Fibroblast of the aortic adventitia (primary cell): ENCODE measurements at places on chromosomes 4 and X. TPM values are rescaled to one million over a fixed set of nuclear protein-coding genes. Genes with fewer than 3 reads are reported as not detected.

GRCh38 chr4:110710070-110710469 is 87.2 kb upstream of the PITX2 start:
- no peak for DNase-seq

DNA sequence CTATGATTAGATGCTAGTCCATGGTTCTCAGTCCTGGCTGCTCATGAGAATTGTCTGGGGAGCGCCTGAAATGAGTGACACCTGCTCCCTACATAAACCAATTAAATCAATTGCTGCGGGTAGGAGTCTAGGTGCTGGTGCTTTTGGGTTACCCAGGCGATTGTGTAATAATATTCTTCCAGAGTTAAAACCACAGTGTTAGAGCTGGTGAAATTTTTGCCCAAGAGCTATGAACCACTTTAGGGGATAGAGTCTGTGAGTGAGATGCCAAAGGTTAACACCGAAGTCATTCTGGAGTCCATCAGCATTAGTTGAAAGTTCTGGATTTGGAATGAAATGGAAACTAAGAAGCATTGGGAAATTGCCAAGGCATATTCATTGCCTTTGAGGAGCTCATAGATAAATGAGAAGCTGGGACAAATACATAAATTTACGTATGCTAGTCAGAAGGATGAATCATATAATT is 15.3 kb downstream of the PDK3 start:
- no peak for DNase-seq

- no peak for DNase-seq
Observed at GRCh38 chrX:1112321-1112720, 100.1 kb downstream of the CRLF2 start.

DNA sequence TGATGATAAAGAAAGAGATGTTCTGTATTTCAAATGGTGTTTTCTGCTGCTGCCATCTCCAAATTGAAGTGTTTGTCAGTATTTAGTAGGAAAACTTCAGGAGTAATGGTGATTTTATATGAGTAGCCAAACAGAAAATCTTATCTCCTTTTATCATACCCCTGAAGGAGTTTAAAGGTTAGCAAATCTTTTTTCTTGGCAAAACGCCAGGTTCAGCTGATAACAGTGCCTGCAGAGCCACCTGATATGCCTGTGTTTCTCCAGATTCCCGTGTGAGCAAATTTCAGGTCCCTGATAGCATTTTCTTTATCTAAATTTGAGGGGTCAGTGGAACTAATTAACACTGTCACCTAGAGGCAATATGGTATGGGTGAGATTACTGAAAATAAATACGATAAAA is 65.8 kb upstream of the ETNPPL start:
- DNase-seq = no peak

DNA sequence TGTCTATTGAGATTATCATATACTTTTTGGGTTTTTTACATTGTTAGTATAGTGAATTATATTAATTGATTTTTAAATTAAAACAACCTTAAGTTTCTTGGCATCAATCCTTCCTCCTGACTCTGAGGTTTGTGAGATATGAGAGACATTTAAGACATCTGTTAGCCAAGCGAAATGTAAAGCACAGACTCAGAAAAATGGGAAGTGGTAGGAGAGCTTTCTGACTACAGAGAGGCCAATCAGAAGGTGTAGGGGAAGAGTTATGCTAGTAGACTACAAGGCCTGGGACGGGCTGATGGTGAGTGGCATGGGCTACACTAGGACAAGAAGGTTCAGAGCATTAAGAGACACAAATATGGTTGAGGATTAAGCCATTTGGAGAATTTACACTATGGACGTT is 255.4 kb downstream of the PRDM5 start:
- no peak for DNase-seq

- no peak for DNase-seq
Observed at GRCh38 chr4:47641755-47642154, 156.7 kb downstream of the ATP10D start.

GRCh38 chrX:16386126-16386525 is 218.8 kb downstream of the MAGEB17 start:
- DNase-seq = no peak

DNA sequence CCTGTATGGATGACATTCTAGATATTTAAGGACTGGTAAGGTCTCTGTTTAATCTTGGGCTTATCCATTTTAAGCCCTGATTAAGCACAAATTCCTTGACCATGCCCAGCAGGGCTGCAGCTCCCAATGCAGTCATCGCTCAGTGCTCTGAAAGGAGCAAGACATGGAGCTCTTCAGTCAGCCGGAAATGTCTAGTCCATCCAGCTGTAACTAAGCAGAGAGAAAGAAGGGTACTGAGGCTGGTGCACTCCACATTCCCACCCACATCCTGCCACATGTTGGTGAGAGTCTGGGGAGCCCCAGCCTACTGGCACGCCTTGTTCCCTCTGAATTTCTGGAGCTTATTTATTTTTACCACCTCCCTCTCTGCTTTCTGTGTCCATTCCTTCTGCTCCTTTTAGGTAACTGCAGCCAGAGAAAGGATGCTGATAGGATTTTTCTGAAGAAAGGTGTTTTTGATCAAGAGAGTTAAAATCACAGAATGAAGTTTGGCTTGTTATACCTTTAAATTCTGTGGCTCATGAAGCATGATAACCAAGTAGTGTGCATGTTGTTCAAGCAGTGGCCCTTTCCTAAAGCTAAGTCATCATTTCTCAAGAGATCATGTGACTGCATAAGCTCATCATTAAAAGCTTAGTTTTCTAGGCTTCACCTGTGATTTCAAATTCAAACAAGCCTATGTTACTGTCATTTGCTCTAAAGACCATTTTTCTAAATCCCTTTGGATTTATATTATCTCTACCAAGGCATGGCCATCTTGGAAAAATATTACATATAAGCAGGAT is 74.0 kb downstream of the GALNT7 start:
- no peak for DNase-seq

DNA sequence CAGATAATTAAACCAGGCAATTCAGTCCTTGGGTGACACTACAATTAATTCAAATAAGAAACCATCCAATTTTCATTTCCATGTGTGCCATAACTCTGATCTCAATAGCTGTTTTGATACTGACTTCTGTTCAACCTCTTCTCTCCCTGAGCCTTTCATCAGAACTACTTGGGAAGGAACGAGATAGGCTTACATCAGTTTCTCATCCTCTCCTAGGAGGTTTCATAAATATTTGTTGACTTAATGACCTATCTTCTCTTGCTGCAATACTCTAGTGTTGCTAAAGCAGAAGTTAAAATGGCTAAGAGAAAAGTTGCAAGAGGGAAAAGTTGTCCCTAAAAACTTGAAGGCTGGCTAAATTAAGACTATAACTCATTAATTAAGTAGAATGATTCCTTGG is 41.8 kb downstream of the PRKG2 start:
- DNase-seq = no peak

DNA sequence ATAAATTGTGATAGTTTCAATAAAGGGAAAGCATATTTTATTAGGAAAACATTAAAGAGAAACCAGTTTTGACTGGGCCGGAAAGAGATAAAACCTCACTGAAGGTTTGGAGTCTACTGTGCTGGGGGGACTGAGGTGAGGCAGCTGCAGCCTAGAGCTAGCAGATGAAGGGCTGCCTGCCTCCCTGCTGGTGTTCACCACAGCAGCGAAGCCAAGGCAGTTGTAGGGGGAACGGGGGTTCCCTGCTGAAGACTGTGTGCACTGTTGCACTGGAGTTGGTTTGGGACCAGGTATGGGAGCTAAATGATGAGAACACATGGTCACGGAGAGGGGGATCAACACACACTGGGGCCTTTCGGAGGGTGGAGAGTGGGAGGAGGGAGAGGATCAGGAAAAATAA is 546.5 kb upstream of the SMIM31 start:
- DNase-seq = no peak

GRCh38 chr4:100742045-100742444 is 224.2 kb upstream of the EMCN start:
- DNase-seq = peak; percentile 73

GRCh38 chr4:151117371-151117962 is 18.0 kb downstream of the RPS3A start:
- DNase-seq = peak; percentile 77

DNA sequence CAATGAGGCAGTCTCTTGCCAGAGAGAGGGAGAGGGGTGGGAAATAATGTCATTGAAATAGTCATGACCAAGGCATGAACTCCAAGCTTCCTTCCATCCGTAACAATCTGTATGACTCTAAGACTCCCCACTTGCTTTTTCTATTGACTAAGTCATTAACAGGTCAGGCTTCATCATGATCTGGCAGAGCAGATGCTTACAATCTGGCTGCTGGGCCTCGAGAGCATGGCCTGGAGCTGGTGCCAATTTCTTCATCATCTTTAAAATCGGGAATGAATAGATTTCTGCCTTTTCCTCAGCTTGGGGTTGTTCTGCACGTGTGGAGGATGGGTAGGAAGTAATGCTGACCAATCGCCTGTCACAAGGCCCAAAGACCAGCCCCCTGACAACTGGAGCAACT is 280.6 kb upstream of the CLNK start:
- DNase-seq = no peak

DNA sequence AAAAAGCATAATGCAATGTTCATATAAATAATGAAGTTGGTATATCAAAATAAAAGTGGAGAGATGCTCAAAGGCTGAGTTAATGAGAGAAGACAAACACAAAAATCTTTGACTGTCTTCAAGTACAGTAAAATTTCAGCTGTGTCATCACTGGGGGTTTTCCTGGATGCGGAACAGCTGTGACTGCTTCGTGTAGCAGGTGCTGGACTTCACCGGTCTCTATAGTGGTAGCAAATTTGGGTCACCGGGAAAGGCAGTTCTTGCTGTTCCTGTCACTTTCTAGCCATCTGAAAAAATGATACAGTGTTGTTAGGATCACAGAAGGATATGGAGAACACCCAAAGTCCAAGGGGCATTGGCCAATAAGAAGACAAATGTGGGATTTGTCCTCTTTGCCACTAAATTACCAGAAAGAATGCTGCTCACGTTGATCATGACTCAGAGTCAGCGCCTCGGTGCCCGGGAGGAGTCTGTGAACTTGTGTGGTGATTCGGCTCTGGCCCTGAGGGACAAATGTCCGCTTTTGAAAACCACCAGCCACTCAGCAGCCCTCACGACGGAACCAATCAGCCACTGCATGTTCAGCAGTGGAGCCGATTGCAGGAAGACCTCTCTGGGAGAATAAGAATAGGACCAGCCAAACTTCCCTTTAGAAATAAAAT is 230.1 kb upstream of the FAT1 start:
- no peak for DNase-seq

Gene ASB11
- not detected in 2 replicates for total RNA-seq

Gene PNMA6A
- 1.3 and 14.9 TPM in 2 replicates for total RNA-seq

Gene CD99L2
- 46.9 and 71.1 TPM in 2 replicates for total RNA-seq

Gene RENBP
- total RNA-seq = 0.45 and 5.6 TPM in 2 replicates

Gene NIPAL1
- total RNA-seq = 0.08 and 0.90 TPM in 2 replicates

Gene UGT2A2
- total RNA-seq = not detected in 2 replicates

Gene NRK
- 0.09 and 4.1 TPM in 2 replicates for total RNA-seq

Gene IBSP
- not detected in 2 replicates for total RNA-seq

Gene NHSL2
- 3.9 and 6.8 TPM in 2 replicates for total RNA-seq

Gene RNF212
- total RNA-seq = 2.8 and 6.9 TPM in 2 replicates

Gene NSUN7
- total RNA-seq = under 0.01 TPM in 1 of 2 replicates, not detected in the other
